ENCODE measurements at places on chromosomes 6 and 20. TPM values are rescaled to one million over a fixed set of nuclear protein-coding genes. Genes with fewer than 3 reads are reported as not detected.

TNFRSF6B gene
- 2.2 TPM for total RNA-seq

DNA sequence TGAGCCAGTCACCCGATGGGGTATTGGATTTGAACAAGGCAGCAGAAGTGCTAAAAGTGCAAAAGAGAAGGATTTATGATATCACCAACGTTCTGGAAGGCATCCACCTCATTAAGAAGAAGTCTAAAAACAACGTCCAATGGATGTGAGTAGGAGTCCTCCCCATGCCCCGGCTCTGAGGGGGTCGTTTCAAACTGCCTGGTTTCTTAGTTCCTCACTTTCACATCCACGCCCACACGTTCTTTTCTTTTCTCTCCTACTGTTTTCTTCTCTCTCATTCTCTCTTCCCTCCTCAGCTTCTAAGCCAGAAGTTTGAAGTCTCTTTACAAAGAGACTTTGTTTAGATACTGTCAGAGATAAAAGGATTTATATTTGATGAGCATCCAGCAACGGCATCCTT is 53.0 kb upstream of the CDKAL1 start:
- no peak for DNase-seq

OR2H2 gene
- not detected for total RNA-seq

MOXD1 gene
- not detected for total RNA-seq

All from psoas muscle (tissue), 8 donors.